ENCODE measurements at places on chromosomes 2 and 18. TPM values are rescaled to one million over a fixed set of nuclear protein-coding genes. Genes with fewer than 3 reads are reported as not detected.

DNA sequence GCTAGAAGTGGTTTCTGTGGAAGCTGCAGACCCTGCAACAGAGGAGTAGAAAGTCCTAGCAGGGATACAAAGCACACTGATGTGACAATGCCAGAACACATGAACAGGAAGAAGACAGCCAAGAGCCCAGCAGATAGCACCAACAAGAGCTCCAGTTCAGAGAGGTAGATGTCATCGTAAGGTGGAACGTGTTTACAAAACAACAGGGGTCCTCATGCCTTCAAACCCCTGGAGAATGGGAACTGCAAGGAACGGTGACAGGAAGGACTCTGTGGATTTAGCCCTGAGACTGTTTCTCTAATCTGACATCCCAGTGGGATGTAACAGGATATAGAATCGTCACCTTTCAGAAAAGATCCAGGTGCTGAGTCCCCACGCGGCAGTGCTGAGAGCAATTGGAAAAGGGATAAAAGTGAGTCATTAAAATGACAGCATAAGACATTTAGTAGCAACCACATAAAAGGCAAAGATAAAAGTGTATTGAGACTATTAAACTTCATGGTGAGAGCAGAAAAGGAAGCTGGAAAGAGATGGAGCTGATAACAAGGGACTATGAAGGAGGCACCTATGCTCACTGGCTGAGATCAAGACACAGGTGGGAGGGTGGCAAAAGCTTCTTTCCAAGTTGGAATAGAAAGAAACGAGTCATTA, 195.2 kb downstream of the FBXO15 start:
- DNase-seq, result no peak

IL1F10 gene
- not detected for total RNA-seq

ABCB11 gene
- 7.2 TPM for total RNA-seq

SLC23A3 gene
- 0.39 TPM for total RNA-seq

GRCh38 chr2:128076461-128077106, 14.4 kb upstream of the UGGT1 start:
- DNase-seq, result no peak

HYCC2 gene
- total RNA-seq, result 26.8 TPM

DNA sequence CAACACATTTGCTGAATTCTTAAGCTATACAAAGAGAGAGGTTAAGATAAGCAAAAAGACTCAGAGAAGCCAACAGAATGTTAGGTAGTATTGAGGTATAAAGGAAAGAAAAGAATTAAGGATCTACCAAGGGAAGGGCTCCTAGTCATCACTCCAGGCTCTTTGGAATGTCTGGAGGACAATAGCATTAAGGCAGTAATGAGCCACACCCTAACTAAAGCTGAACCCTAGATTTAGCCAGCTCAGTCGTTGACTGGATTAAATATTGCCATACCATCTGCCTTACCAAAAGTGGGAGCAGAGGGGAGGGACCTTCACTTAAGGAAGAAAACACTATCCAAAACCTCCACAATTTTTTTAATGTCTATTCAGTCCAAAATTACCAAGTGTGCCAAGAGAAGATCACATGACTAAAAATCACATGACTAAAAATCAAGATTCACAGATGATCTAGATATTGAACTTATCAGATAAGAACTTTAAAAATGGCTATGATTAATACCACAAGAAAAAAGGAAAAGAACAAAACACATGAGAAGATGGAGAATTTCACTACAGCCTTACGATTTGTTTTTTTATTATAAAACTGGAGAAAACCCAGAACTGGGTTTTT, 59.7 kb downstream of the EXOC6B start:
- no peak for DNase-seq

C2orf15 gene
- total RNA-seq, result 3.1 TPM

DNA sequence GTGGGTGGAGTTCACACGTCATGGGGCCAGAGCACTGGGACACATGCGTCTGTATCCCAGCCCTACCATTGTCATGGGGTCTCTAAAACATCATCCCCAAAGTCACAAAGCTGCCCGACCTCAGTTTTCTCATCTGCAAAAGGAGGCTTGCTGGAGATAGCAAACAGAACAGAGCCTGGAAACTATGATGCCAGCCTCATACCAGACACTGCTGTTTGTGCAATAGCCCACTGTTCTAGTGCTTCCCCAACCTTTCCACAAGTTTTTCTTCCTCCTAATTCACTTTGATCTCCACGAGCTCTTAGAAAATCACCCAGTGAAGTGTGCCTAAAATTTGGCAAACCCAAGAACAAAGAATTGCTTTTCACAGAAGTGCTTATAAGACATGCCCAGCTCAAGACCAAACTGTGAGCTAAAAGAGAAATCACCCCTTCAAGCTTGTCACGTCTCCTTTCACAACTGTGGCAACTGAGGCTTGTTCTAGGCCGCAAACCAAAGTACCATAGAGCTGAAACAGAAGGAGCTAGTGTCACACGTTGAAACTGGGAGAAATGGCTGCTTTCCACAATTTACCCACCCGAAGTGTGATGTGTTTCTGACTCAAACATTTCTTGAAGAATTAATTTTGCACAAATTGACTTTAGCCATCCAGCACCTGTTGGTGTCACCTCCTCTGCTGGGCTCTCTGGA, 162.7 kb upstream of the ID2 start:
- DNase-seq, result no peak

Data from testis (tissue), 5 donors.